Foreskin keratinocyte (primary cell): ENCODE measurements at places on chromosomes 12 and 14.

DNA sequence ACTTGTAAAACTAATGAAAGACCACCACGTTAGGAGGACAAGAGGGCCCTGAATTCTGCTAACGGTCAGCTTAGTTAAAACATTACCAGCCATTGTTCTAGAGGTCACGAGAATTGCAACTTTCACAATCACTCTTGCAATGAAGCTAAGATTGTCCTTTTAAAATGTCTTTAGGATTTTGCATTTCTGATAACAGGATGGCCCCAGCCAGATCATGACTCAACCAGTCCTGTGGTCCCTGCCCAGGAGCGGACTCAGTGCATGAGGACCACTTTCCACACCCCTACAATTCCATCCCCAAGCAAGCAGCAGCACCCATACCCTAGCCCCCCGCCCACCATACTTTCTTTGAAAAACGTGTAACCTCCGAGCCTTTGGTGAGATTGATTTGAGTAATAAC, 28.7 kb downstream of the HSP90AA1 start:
- no peak for DNase-seq

DNA sequence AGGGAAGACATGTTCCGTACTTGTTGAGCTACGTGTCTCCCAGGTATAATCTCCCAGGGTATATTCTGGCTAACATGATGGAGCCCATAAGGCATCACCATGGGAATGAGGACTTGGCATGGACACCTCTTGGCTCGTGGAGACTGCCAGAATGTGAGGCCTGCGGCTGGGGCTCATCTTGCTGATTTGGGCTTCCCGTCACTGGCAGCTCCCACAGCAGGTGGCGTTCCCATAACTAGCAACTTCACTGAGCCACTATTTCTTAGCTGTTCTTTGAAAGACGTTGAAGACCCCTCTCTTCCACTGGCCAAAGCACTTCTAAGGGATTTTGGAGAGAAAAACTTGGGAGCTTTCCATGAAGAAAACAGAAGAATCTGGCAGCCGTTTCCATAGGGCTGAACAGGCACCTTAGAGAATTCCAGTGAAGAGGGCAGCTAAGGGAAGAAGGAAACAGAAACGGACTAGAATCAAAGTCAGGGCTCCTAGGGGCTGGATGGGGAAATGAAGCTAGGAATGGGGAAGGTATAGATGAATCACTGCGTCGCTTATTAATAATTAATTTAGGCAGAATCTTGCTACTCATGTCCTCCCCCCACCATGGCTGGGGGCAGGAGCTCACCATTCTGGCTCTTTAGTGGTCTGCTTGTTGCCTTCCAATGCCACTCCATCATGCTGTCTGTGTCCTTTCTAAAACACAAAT, 39.7 kb upstream of the FOS start:
- DNase-seq = no peak

DNA sequence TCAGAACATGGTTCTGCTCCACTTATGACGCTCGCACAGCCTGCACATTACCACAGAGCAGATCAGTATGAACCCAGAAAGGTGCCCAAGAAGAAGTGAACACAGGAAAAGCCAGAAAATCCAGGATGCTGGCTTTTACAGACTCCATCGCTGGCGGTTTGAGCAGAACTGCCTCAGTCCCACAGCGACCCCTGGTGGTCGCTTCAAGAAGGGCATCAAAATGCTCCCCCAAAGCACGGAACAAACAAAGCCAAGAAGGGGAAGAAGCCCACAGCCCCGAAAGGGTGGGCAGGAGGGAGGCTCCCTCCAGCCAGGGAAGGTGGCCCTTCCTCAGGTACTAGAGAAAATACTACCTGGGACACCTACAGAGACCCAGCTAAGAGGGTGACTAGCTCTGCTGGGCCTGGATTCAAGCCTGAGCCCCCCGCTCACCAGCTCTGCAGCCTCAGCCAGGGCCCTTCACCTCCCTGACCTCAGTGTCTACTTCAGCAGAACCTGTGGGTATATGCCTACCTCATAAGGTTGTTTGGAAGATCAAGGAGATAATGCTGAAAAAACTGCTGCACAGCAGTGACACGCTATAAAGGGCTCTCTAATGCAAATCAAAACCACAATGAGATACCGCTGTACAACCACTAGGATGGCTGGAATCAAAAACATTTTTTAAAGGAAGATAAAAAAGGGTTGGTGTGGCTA, 98.1 kb downstream of the NCOR2 start:
- no peak for DNase-seq

GRCh38 chr12:52081263-52081733, 1.8 kb downstream of the SMIM41 start:
- no peak for DNase-seq

- peak; percentile 60 for DNase-seq
Measured at GRCh38 chr14:79018836-79019235, 848.7 kb downstream of the NRXN3 start.

- no peak for DNase-seq
Measured at GRCh38 chr12:54210400-54210790, 21.6 kb upstream of the SMUG1 start.

- DNase-seq = no peak
Measured at GRCh38 chr14:77322250-77322902, 1.5 kb downstream of the GSTZ1 start.

GRCh38 chr14:103696070-103696402, 19.2 kb downstream of the XRCC3 start:
- DNase-seq = no peak

DNA sequence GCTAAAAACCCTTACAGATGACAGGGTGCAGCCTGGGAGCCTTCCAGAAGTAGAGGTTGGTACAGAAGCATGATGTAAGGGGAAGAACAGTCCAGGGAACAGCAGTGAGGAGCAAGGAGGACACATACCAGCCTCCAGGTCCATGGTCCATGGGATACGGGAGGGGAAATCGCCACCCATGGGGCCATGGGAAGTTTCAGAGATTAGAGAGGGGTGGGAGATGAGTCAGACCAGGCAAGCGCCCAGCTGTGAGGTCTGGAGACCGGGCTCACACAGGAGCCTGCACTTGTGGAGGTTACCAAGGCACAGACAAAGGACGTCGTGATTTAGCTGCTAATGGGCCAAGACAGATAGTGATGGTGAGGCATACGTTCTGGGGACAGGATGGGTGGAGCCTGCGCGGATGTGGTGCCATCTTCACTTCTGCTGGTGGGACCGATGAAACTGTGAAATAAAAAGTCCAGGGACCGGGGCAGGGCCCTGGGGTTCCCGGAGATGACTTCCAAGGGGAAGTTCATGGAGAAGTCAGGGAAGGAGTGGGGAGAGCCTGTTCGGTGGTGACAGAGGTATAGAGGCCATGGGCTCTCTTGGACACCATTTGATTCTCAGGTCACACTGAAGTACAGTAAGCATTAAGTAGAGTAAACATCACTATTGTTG, 17.7 kb upstream of the LRP1-AS start:
- no peak for DNase-seq

- no peak for DNase-seq
Measured at GRCh38 chr12:4202487-4202886, 71.1 kb upstream of the CCND2 start.

- no peak for DNase-seq
Measured at GRCh38 chr12:70955415-70955814, 34.9 kb upstream of the PTPRR start.

DNA sequence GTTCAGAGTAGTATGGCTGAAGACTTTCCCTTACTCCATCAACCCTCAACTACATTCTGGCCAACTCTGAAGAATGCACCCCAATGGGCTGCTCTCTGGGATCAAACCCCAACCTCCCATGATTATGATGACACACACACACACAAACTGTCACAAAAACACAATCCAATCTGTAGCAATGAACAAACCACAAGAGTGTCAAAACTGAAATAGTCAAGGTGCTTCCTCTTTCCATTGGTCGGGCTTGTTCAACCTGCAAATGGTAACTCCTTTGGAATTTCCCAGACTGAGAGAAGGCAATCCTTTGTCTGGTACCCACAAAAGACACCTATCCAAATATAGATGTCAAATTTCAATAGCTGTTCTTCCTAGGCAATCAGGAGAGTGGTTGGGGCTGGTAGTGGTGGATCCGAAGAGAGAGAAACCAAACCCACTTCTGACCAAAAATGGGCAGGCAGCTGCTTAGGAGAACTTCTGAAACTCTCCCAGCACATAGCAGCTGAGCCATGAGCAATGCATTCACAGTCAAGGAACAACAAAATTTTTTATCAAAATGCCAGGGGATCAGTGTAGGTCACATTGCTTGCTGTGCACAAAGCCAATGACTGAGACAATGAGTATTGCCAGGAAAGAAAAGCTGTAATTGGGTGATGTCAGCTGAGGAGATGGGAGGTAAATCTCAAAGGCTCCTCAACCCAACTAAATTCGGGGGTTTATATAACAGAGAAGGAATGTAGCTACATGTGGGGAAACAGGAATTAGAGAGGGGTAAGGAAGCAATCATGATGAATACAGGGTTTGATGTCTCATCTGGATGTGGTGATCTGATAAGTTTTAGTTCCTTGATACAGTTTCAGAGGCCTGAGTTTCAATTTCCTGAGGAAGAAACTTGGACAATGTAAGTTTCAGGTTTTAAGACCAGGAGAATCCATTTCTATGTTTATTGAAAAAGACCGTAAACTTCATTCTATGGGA, 191.4 kb downstream of the KITLG start:
- DNase-seq = peak; percentile 15

DNA sequence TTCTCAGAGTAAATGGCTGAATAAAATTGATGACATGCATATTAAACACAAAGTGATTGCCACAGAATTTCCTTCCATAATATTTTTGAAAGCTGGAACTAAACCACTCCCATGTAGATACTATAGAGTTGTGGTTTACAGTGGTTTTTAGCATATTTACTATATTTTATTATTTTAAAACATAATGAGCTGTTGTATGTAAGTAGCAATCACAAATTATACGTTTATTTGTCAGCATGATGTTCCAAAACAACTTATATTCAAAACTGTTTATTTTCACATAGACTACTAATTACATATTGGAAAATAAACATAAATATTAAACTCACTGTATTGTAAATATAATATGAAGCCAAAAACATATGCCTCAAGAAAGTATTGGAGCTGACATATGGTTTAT, 77.2 kb downstream of the NAV3 start:
- DNase-seq = no peak

- DNase-seq = peak; percentile 1
Measured at GRCh38 chr14:30935445-30935844, 61.1 kb downstream of the COCH start.

DNA sequence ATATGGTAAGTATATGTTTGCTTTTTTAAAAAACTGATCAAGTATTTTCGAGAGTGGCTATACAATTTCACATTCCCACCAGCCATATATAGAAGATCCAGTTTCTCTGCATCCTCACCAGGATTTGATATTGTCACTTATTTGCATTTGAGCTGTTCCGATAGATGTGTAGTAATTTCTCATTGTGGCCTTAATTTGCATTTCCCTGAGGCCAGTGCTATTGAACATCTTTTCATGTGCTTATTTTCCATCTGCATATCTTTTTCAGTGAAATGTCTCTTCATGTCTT, 72.9 kb upstream of the VASH1 start:
- no peak for DNase-seq

- no peak for DNase-seq
Measured at GRCh38 chr12:49563951-49564685, 3.8 kb downstream of the MCRS1 start.

GRCh38 chr12:30896461-30896860, 30.1 kb upstream of the TSPAN11 start:
- DNase-seq = no peak

DNA sequence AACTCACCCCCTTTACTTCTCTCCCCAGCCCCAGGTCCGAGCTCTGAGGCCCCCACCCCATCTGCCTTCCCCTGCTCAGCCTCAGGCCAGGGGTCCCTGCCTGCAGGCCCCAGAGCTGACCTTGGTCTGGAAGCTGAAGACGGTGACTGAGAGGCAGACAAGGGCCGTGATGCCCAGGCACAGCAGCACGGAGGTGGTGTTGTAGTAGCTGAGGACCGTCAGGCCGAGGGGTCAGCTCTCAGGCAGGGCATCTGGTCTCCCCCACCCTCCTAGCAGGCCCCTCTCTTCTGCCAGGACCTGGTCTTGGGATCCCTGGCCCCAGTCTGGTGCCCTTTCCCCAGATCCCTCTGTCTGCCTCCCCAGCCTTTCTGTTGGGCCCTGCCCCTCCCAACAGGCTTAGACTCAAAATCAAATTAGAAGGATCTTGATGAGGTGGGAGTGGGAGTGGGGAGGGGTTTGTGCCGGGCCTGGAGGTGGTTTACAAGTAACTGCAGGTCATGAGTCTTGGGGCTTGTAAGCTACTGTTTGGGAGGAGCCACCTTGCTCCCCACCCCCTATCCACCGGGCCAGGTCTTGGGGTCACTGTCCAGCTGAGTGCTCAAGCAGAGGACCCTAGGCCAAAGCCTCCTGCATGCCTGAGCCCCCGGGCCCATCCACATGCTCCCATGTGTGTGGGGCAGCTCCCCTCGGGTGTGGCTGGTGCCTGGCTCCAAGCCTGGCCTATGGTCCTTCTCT, 14.2 kb downstream of the FAIM2 start:
- DNase-seq = no peak

DNA sequence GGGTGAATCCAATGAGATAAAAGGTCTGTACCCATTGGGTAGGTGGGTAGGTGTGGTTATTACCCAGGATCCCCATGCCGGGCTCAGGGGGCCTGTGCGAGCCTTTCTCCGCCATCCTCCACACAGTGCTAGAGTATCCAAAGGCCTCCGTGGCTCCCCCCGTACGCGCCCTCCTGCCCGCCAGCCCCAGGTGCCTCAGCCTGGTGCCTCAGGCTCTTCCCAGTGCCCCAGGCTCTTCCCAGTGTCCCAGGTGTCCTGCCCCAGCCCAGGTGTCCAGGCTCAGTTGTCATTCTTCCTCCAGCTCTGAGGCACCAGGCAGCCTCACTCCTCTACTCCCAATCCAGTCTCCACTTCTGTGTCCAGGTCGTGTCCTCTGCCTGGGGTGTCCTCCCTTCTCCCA, 27.6 kb upstream of the YY1 start:
- no peak for DNase-seq

DNA sequence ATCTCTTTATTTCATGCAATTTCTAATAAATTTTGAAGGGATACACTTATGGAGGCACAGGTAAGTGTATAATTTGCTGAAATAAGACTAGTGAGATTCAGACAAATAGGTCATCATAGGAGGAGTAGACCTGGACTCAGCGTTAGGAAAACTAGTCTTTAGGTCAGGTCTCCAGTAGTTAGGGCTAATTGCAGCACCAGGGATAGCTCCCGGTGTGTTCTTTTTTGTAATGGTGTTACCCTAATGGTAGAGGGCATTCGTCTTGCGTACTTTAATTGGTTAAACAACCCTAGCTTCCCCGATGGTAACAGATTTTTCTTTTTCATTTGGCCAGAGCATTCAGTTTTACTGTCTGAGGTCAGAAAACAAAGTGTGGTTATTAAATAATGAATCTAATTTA, 64.9 kb downstream of the ARID2 start:
- DNase-seq = no peak

DNA sequence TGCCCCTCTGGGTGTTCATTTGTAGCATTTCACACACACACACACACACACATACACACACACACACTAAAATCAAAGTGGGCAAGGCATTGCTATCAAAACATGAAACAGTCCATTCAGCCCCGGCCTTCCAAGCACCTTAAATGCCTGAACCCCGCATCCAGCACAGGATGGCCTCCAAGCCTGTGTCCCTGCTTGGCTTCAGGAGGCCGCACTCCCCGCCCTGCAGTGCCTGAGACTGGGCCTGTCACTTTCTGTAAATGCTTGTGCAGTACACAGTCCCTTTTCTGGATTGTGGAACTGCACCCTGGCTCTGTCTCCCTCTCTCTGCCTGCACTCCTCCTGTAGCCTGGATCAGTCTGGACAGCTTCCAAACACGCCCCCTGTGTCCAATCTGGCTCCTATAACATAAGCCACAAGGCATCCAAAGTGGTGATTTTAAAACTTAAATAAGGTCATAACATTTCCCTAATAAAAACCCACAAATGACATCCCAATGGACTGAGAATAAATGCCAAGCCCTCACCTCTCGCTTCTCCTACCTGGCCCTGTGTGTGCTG, 972.2 kb upstream of the TMEM132C start:
- DNase-seq = no peak
